ENCODE measurements at places on chromosomes 4 and X.

DNA sequence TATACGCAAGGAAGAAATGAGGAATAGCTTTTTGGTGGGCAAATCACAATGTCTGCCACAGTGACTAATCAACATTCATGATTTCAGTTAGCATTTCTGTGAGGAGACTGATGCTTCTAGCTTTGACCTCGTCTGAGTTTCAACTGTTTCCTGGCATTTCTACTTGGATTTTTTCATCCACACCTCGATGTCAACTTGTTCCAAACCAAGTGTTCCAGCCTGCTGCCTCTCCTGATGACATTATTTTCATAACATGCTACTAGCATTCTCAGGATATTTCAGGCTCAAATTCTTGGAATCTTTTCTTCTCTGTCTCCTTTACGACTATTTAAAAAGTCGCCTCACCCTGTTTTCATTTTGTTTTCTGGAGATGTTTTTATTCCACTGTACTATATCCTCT is 90.3 kb upstream of the TEX13D start:
- DNase-seq = no peak

- no peak for DNase-seq
Observed at GRCh38 chr4:3021627-3022026, 52.7 kb downstream of the HTT-AS start.

DNA sequence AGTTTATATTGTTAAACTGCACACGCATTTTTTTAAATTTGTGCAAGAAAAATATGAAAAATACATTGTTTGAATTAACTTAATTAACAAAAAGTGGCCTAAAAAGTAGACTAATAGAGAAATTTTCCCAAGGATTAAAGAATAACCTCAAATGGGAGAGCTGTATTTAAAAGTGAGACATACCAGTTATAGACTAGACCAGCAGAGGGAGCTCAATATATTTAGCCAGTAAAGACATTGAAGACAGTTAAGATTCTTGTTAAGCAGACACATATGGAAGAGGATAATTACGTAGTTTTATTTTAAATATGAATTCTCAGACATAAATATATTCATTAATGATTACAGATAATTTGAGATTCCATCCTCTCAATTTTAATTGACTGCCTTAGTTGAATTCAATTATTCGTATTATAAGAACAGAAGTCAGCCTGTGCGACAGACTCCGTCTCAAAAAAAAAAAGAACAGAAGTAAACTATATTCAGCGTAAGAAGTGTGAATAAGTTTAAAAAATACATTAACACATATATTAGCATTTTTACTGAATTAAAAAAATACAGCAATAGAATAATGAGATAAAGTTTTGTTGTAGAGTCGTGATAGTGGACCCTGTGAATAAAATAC is 64.8 kb downstream of the GLRA3 start:
- DNase-seq = no peak

- no peak for DNase-seq
Observed at GRCh38 chr4:8331575-8331955, 62.0 kb downstream of the HTRA3 start.

- DNase-seq = no peak
Observed at GRCh38 chr4:79177388-79177787, 148.5 kb downstream of the NAA11 start.

- DNase-seq = no peak
Observed at GRCh38 chr4:108393890-108394472, 225.2 kb upstream of the LEF1 start.

DNA sequence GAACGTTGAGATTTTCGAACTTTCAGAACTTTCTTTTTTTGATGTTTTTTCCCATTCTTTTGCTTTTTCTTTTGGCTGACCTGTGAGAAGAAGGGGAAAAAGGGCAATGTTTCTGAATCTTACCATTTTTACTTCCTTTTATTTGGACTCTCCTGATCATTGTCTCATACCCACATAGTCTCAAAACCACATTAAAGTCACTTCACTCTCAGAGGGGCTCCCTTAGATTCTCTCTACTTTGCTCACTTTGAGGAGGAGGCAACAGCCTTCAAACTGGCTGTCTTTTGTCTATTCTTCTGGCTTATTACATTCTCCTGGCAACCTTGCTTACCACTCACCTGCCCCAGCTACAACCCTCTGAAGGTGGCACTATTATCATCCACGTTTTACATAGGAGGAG is 3.7 kb downstream of the CXCL9 start:
- DNase-seq = no peak

GRCh38 chr4:87620491-87620890 is 12.2 kb downstream of the DSPP start:
- DNase-seq = no peak

GRCh38 chr4:1711571-1712215 is 426 bp downstream of the SLBP start:
- DNase-seq = no peak

DNA sequence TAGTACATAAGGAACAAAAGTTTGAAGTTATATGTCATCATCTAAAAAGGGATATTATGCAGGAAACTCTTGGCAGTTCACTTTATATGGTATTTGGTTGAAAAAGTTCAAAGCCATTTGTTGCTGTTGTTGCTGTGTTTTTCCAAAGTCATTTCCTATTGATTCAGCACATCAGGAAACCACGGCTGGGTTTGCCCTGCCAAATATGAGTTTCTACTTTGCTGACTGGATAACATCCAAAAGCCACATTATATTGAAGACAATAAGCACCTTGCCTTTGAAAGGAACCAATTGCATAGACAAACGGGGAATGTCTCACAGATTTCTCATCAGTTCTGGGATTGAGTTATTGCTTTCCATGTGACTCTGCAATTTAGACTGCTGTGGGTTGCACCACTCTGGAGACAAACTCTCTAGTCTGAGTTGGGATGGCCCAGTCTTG is 206.1 kb downstream of the SLC39A8 start:
- DNase-seq = no peak

DNA sequence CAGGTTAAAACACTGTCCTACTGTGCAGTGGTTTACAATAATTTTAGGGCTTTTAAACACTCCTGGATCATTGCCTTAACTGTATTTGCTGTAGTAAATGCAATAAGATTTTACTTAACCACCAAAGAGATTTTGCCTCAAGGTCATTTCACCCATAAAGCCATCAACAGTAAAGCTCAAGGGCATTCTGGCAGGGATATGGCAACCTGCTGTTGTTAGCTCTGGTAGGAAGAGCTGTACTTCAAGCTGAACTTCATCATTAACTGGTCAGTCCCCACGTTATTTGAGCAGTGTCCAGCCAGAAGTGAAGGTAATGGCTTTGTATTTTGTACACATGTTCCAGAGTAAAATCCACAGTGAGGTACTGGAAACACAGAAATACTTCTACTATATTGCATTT is 26.9 kb upstream of the MAOA start:
- DNase-seq = no peak

- DNase-seq = no peak
Observed at GRCh38 chr4:153205757-153206156, 1.5 kb downstream of the TRIM2 start.

- no peak for DNase-seq
Observed at GRCh38 chr4:95532305-95532704, 16.5 kb downstream of the UNC5C start.

GRCh38 chr4:138632856-138633579 is 382.6 kb upstream of the NOCT start:
- no peak for DNase-seq

Data from neural crest cell (in vitro differentiated cells).